HT-29 (cell line): ENCODE measurements at places on chromosomes 4 and X. TPM values are rescaled to one million over a fixed set of nuclear protein-coding genes. Genes with fewer than 3 reads are reported as not detected.

- no peak for DNase-seq
Observed at GRCh38 chrX:1584237-1585011, 7.0 kb upstream of the AKAP17A start.

DNA sequence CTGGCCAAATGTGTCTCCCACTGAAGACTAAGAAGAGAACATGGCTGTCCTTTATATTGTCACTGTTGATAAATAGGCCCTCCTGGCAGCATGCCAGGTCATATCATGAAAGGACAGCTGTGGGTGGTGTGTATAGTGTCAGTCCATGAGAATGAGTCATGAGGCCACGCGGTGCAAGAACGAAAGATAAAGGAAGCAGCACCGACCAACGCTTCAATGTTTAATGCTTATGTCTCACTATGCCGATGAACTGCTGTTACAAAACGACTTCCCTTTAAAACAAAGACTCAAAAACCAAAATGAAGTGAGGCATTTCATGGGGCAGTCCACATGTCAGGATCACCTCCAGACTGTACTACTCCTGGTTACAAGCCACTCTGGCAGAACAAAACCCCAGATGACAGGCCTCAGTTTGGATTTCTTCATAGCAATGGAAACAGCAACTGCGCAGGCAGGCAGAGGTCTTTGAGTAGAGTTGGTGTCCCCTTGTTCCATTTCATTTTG is 5.2 kb upstream of the TCEANC start:
- peak; percentile 78 for DNase-seq

Gene ITGB1BP2
- total RNA-seq: 1.7 and 2.2 TPM in 2 replicates

DNA sequence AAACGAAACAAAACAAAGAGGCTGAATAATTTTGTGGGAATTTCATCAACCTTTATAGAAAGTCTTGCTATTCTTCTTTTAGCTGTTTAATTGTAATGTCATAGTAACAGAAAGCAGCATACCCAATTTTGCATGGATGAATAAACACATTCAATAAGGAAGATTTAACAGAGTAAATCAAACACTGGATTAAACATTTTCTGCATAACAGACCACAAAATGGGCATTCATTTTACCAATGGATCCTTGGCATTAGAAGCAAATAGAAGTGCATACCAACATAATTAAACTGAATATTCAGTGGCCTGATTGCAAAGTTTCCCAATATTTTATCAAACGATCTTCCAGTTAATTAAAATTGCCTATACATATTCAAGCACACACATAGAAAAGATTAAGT is 4.4 kb upstream of the CHM start:
- no peak for DNase-seq

- DNase-seq: peak; percentile 7
Observed at GRCh38 chr4:35461931-35462659, 782.2 kb downstream of the ARAP2 start.

- no peak for DNase-seq
Observed at GRCh38 chr4:123555807-123556273, 159.2 kb downstream of the SPRY1 start.

Gene PCDH11X
- not detected in 2 replicates for total RNA-seq

Gene RPS6KA3
- 16.0 and 18.0 TPM in 2 replicates for total RNA-seq

DNA sequence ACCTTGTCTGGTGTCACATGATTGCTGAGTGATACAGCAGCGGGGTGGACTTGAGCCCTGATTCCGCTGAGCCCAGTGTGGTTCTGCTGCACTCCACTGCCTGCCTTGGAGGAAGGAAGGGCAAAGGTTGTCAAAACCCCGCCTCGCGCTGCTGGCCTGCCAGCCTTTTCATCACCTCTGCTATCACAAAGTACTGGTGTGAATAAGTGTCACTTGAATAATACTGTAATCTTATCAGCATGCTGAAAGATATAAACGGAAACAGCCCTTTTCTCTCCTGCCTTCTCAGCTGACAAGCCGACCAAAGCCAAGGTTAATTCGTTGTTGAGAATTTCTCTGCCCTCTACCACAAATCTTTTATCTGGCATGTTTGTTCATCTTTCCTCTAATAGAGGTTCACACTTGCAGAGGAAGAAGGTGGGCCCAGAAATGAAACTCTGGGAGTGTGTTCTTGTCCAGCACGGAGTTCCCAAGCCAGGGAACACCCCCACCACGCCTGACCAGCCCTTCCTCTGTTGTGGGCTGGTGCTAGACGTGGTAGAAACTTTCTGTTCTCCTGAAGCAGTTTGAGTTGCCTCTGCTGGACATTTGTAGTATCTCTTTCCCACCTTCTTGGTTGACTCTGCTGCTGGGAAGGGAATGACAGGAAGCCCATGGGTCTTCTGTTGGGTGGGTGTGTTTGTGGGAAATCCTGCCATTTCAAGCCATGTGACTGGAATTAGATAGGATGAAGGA is 21.5 kb downstream of the FHDC1 start:
- DNase-seq: peak; percentile 44

- no peak for DNase-seq
Observed at GRCh38 chr4:56764223-56764622, 57.3 kb downstream of the SPINK2 start.

DNA sequence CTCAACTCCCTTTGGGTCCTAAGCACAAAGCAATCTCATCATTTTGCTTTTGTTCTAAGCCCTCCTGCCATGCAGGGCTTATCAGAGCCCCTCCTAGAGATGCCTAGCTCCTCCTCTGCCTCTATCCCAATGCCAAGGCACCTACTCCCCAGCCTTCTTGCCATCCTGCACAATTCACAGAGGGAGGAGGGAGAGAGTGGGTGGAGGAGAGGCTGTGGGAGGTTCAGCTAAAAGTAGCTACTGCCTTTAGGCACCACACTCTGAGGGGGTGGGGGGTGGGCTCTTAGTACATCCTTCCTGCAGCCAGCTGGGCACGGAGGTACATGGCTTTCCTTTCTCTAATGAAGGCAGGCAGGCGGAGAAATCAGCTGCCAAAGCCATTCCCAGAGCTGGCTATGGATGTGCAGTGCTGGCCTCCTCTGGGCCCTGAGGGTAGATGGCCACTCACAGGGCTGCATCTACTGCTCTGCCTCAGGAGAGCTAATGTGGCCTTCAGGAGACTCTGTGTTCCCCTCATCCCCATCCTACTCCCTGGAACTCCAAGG is 40.1 kb downstream of the ARHGEF9 start:
- no peak for DNase-seq

Gene PABPC5
- not detected in 2 replicates for total RNA-seq

GRCh38 chrX:142428916-142429315 is 223.8 kb upstream of the MAGEC2 start:
- no peak for DNase-seq

Gene RASL11B
- not detected in 2 replicates for total RNA-seq

- peak; percentile 68 for DNase-seq
Observed at GRCh38 chrX:124388562-124388961, 42.2 kb downstream of the SH2D1A start.

DNA sequence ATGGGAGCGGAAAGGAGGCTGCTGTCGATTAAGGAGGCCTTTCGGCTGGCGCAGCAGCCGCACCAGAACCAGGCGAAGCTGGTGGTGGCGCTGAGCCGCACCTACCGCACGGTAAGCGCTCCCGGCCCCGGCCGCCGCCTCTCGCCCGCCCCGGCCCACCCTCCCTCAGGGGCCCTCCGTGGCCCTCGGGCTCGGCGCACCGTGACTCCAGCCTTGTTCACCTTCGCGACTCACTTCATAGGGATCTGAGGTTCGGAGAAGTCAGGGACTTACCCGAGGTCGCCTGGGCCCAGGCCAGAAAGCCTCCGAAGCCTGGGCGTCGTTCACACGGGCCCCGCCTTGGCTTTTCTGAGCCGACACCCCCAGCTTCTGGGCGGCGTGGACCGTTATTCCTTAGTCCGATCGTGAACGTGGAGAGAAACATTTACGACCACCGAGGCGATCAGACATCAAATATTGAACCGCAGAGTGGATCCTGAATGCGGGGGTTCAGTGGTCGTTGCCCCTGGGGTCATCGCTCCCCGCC is 362 bp downstream of the NCAPG start:
- no peak for DNase-seq

GRCh38 chrX:41703574-41704029 is 14.8 kb downstream of the GPR34 start:
- DNase-seq: no peak

GRCh38 chrX:138853936-138854335 is 142.4 kb upstream of the FGF13 start:
- no peak for DNase-seq

GRCh38 chrX:39982948-39983347 is 114.8 kb downstream of the BCOR start:
- peak; percentile 12 for DNase-seq

DNA sequence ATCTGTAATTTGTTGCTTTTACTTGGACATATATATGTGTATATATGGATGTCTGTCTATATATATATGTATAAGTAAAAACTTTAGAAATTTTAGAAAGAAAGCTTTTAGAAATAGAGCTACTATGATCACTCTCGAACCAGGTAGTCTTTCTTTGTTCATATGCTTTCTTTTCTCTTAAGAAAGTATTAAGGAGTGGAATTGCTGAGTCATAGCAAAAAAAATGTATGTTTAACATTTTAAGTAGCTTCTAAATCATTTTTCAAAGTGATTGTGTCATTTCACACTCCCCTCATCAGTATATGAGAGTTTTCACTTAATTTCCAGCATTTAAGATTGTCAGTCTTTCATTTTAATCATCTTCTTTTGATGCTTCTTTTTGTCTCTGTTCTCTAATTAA is 447.9 kb upstream of the TECRL start:
- no peak for DNase-seq

Gene F8A3
- total RNA-seq: 1.2 and 5.2 TPM in 2 replicates

GRCh38 chrX:120213438-120214265 is 37.0 kb upstream of the ZBTB33 start:
- peak; percentile 80 for DNase-seq

DNA sequence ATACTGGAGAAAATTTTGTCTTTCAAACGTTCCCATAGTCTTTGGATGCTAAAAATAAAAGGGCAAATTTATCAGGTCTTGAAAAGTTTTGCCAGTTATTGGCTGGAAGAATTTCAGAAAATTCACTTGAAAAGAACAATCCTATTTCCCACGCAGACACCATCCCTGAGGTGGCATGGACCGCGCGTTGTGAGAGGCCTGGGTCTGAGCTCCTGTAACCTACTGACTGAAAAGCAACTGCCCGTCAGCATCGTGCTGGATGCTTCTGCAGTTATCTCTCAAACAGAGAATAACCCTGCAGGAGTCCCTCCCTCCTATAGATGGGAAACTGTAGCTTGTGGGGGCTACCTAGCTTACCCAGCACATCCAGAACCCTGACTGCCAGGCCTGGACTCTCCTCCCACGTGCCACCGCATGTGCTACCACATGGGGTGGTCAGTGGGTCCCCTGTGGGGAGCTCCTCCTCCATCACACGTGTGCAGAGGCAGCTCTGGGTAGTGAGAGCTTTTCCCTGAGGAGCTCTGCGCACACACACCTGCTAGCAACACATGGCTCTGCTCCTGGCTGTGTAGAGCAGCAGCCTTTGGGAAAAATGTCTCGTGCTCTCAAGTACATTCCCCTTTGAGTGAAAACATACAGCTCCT is 36.1 kb downstream of the NSG1 start:
- no peak for DNase-seq

DNA sequence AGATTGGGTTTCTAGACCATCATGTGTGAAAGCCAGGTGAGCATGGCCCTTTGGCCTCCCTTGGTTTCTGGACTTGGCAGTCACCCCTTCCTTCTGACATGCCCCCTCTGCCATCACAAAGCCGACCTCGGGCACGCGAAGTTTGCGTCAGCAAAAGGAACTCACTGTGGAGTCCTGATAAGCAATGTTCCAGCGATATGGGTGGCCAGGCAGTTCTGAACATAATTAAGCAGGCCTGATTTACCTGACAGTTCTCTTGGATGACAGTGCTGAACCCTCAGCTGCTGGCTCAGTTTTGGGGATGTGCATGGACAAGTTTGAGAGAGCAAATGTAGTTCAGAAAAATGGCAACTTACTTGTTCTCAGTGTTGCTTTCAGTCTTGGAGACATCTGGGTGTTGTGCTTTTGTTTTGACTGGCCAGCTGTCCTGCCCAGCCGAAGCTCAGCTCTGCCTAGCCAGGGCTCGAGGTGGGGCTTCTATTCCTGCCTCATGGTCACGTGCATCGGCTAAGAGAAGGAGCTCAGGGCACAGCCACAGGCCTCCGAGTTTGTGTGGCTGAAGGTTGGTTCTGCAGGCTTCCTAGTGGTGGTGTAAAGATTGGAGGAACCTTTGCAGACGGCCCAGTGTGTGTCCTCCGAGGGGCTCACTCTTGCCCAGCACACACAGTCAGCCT is 78.3 kb downstream of the CLDN34 start:
- DNase-seq: no peak

- DNase-seq: no peak
Observed at GRCh38 chr4:30939069-30939468, 218.9 kb downstream of the PCDH7 start.

DNA sequence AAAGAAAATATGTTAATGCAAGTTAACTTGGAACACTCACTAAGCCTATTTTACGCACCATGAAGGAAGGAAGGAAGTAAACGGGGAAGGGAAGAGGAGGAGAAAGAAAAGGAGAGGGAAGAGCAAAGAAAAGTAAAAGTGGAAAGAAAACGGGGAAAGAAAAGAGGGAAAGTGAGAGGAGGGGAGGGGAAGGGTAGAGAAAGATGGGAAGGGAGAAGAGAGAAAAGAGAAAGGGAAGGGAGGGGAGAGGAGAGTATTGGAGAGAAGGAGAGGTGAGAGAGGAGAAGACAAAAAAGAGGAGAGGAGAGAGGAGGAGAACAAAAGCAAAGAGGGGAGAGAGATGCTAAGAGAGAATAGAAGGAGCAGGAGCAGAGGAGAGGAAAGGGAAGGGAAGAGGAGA is 224.1 kb downstream of the SLITRK2 start:
- DNase-seq: no peak

Gene ARMCX6
- total RNA-seq: 9.2 and 10.0 TPM in 2 replicates

Gene CENPVL3
- not detected in 2 replicates for total RNA-seq

DNA sequence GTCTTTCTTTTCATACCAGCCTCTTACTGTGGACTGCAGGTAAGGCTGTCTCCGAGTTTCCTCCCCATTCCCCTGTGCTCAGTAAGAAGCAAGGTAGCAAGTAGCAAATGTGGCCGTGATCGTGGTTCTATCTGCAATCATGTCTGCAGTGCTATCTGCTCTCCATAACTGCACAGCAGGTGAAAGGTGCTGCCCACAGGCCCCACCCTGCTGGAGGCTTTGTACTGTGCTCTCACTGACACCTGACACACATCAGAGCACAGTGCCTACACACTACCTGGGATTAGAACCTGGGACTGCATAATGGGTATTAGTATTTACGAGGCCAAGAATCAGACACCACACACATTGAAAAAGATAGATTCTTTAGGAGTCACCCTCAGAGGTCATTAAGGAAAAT is 15.3 kb downstream of the PGRMC1 start:
- DNase-seq: peak; percentile 45

DNA sequence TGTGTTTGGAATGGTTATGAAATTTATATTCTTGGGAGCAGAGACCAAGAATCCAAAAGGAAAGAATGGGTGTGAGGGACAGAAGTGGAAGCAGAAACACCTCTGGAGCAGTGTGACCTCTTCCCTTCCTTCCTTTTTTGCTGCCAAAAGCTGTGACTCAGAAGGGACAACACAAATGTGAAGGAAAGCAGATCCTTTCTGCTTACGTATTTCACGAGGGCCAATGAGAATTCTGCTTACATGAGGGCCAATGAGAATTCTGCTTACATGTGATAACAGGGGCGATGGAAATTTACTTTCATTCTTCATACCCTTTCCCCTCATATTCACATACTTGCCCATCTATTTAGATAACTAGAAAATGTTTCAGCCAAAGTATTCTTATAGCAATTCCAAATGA is 404.6 kb downstream of the PRDM5 start:
- DNase-seq: peak; percentile 28

Gene SPACA5
- total RNA-seq: not detected in 2 replicates
